ENCODE measurements at places on chromosomes 5 and 9.

GRCh38 chr9:36677611-36678010 is 104.9 kb downstream of the MELK start:
- no peak for DNase-seq

DNA sequence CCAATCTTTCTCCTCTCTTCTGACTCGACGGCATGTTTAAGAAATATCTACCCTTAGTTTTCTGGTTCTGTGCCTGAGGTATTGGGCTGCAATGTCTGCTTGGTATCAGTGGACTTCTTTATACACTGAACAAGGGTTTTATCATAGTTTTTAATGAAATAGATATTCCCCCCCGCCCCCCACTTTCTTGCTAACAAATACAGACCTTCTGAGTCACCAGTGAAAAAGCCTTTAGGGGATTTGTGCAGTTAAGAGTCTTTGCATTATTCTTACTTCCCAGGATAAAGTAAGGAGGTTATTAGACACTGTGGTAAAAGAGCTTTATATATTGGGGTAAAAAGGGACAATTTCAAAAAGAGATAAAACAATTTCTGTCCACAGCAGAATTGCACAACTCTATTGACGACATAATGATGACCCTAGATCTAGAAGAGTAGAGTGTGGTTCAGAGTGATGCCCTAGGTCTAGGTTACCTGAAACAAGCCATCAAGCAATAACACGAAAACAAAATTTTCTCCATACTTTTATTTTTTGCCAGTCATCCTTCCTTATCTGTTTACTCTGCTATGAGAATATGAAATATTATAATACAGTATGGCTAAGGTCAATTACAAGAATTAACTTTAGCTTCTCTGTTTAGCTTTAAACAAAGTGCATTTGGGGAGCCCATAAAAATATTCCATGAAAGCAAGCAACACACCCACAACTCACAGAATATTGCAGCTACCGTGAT is 110.7 kb downstream of the PLK2 start:
- no peak for DNase-seq

DNA sequence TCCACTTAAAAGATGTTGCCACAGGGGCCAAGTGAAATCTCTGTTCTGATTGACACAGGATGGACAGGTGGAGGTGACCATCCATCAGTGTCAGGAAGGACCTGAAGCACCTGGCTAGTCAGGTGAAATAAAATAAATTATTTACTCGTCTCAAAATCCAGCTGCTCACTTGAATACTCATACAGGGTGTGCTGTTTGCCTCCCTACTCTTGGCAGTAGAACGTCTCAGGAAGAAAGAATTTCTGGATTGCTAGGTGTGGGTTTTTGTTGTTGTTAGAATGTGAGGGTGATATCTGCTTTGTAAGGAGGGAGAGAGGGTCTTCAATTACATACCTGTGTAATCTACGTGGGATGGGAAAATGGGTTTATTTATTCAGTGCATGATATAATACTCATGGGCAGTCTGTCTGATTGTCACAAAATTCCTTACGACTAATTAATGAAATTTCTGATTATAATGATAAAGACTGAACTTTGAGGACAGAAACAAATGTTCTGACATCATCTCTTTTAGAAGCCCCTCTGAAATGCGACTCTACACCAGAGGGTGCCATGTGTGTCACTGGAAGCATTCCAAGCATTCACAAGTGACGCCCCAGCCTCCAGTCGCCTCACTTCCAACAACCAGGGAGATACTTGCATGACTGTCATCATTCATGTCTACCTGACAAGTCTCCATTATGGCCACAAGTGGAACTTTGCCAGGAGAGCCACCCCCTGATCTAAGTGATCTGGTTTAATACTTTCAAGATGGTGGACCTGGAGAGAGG is 218.4 kb downstream of the GAPVD1 start:
- DNase-seq = no peak

- DNase-seq = peak; percentile 61
Observed at GRCh38 chr5:51465165-51465564, 81.9 kb downstream of the ISL1 start.
